ENCODE measurements at places on chromosomes 1 and 21.

DNA sequence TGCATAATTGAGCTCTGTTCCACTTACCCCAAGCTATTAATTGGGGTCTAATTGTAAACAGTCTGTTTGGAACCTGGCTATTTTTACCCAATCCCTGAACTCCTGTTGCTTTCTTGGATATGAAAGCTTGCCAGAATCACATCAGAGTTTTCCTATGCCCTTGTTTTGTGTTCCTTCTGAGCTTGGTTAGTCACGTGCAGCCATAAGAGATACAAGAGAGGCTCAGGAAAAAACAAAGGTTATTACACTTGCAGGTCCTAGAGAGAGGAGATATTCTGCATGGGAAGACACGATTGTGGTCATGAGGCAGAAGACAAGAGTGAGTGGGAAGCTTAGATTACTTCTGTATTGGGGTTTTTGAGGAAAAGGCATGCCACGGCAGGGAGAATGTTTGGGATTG is 46.0 kb upstream of the RGL1 start:
- no peak for DNase-seq
- no peaks in the 10 kb centered on the region for H3K36me3 ChIP-seq
- H3K4me3 ChIP-seq = no peak overlapping the region
- H3K27ac ChIP-seq = no peak overlapping the region

- DNase-seq = no peak
- H3K4me3 ChIP-seq = peak overlapping the region; percentile 94
- peaks cover 11% of the 10 kb centered on the region for H3K4me1 ChIP-seq
- H3K36me3 ChIP-seq = no peaks in the 10 kb centered on the region
- H3K27me3 ChIP-seq = no peaks in the 10 kb centered on the region
These were observed 818 bp upstream of the TMEM50B start for GRCh38 chr21:33480481-33481103.

DNA sequence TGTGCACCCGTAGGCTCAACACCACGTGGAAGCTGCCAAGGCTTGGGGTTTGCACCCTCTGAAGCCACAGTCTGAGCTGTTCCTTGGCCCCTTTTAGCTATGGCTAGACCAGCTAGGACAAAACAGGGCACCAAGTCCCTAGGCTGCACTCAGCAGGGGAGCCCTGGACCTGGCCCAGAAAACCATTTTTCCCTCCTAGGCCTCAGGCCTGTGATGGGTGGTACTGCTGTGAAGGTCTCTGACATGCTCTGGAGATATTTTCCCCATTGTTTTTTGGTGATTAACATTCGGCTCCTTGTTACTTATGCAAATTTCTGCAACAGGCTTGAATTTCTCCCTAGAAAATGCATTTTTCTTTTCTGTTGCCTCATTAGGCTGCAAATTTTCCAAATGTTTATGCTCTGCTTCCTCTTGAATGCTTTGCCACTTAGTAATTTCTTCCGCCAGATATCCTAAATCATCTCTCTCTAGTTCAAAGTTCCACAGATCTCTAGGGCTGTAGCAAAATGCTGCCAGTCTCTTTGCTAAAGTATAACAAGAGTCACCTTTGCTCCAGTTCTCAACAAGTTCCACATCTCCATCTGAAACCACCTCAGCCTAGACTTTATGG is 69.0 kb upstream of the KRTAP19-8 start:
- no peak overlapping the region for H3K27ac ChIP-seq
- no peaks in the 10 kb centered on the region for H3K36me3 ChIP-seq
- no peak for DNase-seq
- H3K27me3 ChIP-seq = no peaks in the 10 kb centered on the region
- H3K4me3 ChIP-seq = no peak overlapping the region

DNA sequence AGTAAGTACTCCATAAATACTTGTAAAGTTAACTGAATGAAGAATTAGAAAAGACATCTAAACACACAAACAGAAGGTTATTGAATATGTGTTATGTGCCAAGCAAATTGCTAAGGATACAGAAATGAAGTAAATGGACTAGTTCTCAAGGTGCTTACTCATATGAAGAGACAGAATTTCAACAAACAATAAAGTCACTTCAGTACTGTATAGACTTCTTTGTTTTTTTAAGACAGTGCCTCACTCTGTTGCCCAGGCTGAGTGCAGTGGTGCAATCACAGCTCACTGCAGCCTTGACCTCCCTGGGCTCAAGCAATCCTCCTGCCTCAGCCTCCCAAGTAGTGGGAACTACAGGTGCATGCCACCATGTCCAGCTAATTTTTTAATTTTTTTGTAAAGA is 57.3 kb downstream of the SERBP1 start:
- H3K36me3 ChIP-seq = no peaks in the 10 kb centered on the region
- DNase-seq = no peak
- no peak overlapping the region for H3K27ac ChIP-seq
- no peaks in the 10 kb centered on the region for H3K27me3 ChIP-seq

DNA sequence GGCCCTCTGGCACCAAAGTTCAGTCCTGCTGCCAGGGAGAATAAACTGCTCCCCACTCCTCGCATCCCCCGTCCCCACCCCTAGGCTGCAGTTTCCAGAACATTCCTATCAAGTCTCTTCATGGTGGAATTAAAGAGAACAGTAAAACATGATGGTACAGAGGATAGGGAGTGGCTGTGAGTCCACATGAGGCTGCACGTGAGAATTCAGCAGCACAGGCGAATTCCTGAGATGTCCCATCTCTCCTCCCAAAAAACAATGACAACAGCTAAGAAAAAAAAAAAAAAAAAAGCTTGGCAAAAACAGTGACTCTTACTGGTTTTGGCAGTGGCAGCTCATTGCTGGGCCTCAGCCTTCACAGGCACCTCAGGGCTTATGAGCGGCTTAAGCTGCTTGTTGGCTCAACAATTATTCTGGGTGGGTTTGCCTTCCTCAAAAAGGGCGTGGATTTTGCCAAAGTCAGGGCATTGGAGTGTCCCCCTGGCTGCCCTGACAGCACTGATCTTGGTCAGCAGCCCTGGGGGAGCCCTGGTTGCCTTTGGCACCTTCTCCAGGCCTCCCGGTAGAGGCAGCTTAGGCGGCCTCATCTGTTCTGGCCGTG is 5.7 kb upstream of the IFFO2 start:
- no peak overlapping the region for H3K27ac ChIP-seq
- DNase-seq = no peak
- peaks cover 13% of the 10 kb centered on the region for H3K4me1 ChIP-seq
- no peaks in the 10 kb centered on the region for H3K36me3 ChIP-seq
- H3K4me3 ChIP-seq = no peak overlapping the region

DNA sequence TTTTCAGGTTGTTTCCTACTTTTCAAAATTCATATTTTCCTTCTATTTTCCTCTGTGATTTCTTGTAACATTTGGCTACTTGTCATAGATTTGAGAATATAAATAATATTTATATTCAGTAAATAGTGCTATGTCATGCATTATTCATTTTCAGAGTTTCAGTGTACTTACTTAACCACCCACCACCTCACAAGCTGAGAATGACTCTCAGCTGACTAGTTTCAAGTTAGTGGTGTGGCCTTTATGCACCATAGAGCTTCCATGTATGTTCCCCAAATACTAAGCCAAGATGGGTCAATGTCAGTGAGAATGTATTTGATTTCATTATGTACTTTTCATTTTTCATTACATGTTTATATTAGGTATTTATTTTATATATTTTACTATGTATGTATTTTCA is 56.9 kb upstream of the RGS1 start:
- H3K27ac ChIP-seq = no peak overlapping the region
- no peak overlapping the region for H3K4me3 ChIP-seq
- no peaks in the 10 kb centered on the region for H3K27me3 ChIP-seq
- no peaks in the 10 kb centered on the region for H3K36me3 ChIP-seq
- peaks cover 28% of the 10 kb centered on the region for H3K4me1 ChIP-seq
- DNase-seq = no peak

GRCh38 chr1:1157426-1157913 is 16.2 kb upstream of the TTLL10 start:
- H3K27me3 ChIP-seq = no peaks in the 10 kb centered on the region
- H3K4me3 ChIP-seq = peak overlapping the region; percentile 82
- peaks cover 10% of the 10 kb centered on the region for H3K4me1 ChIP-seq
- H3K27ac ChIP-seq = peak overlapping the region; percentile 88
- peak; percentile 35 for DNase-seq

All from thoracic aorta (tissue), 2 donors.